CD4-positive, alpha-beta T cell treated with Interferon alpha-2 for 1 hour (primary cell): ENCODE measurements at places on chromosomes 16 and 17.

DNA sequence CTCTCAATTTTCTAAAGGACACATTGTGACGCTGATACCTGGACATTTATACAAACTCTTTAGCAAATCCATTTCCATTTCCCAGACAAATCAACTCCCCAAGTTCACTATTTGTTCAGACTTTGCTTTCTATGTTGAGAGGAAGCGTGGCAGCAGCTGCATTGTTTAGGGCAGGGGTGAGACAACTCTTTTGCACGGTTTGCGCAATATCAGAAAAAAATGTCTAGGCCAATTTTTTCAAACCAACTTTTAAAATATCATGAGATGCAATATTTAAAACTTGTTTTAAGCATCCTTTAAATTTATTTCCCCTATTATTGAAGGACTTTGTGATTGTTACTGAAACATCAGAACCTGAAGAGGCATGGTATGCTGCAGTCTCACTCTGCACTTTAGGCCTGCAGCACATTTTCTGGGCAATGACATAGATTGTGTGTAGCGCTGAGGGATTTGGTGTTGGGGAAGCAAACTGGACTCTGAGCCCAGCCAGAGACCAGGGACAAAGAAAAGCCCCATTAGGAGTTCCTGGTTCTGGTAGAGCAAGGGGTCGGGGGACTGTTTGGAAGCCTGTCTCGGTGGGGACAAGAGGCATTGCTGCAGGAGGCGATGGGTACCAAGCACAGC, 6.4 kb upstream of the CCDC182 start:
- DNase-seq = no peak

DNA sequence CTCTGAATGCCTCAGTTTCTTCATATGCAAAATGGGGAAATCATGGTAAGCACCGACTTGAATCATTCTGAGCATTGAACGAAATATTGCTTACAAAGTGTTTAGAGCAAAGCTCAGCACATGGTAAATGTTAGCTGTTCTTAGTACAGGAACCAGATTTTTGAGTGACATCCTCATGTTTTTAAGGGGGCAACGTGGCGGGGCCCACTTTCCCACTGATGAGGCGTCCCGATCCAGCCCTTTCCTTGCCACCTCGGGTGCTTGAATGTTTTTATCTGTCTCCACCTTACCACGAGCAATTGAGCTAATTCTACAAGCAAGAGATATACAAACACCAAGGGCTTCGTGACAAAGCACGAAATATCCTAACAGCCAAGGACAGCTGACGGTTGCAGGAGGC, 49.9 kb downstream of the ELAC2 start:
- DNase-seq = no peak

DNA sequence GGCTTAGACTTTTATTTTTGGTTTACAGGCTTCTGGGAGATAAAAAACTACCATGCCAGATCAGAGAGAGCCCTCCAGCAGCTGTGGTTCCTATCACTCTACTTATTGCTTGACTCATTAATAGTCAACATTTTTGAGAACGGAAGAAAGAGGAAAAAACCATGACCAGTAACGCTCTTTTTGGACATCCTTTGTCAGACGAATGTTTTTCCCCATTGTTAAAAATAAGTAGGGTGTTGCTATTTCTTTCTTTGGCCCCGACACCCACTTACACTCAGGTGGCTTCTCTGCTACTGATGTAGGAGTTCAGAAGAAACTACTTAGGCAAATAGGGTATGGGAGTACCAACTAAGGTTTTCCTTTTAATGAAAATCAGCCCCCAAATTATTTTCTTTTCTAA, 27.5 kb downstream of the TVP23A start:
- no peak for DNase-seq

- DNase-seq = no peak
Observed at GRCh38 chr17:30599428-30600059, 122.3 kb downstream of the GOSR1 start.

GRCh38 chr16:66079671-66080334, 286.7 kb upstream of the CDH5 start:
- no peak for DNase-seq

DNA sequence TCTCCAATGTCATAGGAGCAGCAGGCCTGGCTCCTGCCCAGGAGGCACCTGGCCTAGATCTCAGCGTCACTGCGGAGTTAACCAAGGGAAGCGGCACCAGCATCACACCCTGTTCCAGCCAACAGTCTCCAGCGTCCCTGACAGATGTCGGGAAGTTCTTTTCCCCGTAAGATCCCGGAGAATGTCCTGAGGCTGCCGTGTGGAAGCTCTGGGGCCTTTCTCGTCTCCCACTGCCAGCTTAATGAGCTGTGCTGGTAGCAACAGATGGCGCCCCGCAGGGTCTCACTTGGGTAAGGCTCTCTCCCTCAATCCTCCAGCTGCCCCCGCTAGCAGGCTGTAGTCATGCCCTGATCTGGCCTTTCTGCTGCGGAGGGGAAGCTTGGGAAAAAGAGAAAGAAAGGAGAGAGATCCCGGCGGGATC, 57.5 kb downstream of the MARCHF10 start:
- no peak for DNase-seq

- no peak for DNase-seq
Observed at GRCh38 chr16:67426950-67427349, 4.0 kb upstream of the HSD11B2 start.

DNA sequence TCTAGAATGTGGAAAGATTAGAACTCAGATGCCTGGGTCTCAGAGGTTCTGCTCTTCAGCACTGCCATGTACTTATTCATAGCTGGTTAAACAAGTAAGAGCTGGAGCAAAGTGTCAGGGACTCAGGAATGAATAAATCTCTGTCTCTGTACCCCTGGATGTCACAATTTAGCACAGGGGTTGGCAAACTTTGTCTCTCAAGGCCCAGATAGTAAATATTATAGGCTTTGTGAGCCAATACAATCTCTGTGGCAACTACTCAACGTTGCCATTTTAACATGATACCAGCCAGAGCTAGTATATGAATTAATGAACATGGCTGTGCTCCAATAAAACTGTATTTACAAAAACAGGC, 220.3 kb upstream of the MON1B start:
- no peak for DNase-seq

GRCh38 chr17:51720439-51720838, 438.1 kb downstream of the CA10 start:
- no peak for DNase-seq

GRCh38 chr17:80873307-80873951, 118.2 kb upstream of the CHMP6 start:
- DNase-seq = no peak

DNA sequence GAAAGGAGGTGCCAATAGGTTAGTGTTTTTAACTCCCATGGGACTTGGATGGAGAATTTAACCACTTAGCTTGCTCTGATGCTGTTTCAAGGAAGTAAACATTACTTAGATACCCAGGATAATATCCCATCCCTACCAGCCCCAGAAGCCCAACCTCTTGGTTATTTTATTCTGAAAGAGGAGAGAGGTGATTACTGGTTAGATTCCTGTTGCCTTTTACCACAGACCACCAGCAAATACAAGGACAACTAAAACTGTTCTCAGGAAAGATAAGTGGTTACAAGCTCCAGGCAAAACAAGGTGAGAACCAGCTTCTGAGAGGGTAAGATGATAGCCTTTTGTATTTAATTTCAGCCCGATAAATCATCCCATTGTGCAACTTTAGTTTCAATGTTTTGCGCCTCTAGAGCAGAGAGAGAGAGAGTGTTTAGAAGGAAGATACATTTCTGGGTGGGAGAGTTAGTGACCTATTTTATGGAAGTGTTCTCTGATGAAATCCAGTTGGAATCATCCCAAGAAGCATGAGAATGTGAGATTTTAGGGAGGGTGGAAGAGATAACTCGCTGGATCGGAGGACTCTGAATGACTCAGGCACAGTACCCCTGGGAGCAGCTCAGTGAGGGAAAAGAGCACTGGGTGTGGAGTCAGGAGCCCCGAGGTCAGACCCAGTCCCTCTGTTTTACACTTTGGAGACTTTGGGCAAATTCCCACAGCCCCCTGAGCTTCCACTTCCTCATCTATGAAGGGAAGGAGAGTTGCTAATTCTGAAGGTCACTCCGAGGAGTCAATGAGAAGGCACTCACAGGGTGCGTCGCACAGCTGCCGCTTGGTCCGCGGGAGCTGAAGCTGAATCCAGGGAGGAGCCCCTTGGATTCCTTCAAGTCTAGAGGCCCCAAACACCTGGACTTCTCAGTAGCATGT, 12.1 kb downstream of the GLP2R start:
- DNase-seq = no peak

GRCh38 chr17:4120332-4120731, 22.5 kb downstream of the ZZEF1 start:
- DNase-seq = no peak

DNA sequence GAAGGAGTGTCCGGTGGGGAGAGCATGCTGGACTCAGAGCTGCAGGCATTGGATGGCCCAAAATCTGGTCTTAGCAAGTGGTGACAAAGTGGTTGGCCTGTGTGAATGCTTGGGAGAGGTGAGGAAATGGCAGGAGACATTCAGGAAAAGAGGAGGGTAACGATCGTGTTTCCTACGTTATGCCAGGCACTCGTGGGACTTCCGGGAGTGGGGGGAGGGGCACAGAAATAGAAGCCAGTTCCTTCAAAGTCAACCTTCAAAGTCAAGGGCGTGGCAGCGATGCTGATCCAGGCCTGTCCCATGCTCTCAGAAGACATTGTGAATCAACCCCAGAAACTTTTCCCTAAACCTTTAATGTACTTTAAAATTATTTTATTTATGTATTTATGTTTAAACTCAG, 3.8 kb downstream of the OTOP3 start:
- no peak for DNase-seq

- no peak for DNase-seq
Observed at GRCh38 chr17:55279788-55280187, 15.0 kb downstream of the HLF start.

DNA sequence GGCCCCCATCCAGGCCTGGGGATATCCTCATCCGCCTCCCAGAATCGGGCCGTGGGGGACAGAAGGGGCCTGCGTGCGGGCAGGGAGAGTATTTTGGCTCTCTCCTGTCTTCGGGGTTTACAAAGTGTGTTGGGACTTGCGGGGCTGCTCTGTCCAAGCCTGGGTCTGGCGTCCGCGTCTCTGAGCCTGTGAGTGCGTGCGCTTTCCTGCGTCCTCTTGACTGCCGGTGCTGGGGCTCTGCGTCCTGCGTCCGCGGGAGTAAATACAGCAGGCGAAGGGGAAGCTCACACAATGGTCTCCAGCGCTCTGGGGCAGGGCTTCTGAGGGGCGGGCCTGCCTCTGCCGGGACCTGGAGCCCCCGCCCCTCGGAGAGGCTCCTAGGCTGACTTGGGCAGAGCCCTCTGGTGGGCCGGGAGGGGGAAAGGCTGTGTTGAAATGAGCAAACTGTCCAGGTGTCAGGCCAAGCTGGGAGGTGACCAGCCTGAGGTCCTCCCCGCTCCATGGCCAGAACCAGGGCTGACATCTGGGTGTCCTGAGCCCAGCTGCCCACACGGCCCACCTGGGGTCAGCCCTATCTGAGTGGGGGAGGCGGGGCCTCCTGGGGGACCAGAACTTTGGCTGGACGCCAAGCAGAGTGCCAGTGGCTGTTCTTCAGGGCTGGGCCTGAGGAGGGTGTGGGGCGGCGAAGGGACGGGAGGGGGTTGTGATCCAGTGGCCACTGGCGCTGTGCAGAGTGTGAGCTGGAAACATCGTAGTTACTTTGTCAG, 233.6 kb downstream of the SEC14L1 start:
- DNase-seq = peak; percentile 82

DNA sequence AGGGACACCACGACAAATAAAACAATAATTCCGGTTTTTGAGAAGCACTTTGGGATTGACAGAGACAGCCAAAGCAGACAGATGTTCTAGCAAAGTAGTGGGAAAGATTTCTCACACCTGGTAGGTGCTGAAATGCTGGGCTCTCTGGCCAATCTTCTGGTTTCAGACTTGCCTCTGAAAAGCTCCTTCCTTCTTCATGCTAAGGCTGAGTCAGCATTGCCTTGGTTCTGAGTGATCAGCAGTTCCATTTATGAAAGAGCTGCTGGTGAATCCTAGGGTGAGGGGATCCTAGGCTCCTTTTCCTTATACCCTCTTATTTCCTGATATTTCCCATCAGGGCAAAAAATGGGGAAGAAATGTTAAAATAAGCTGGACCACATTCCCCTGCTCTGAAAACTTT, 268.7 kb upstream of the SALL1 start:
- no peak for DNase-seq

GRCh38 chr16:14672403-14672971, 21.6 kb downstream of the PLA2G10 start:
- peak; percentile 2 for DNase-seq
